NCI-H345 (cell line): ENCODE measurements at places on chromosomes 2 and 18.

DNA sequence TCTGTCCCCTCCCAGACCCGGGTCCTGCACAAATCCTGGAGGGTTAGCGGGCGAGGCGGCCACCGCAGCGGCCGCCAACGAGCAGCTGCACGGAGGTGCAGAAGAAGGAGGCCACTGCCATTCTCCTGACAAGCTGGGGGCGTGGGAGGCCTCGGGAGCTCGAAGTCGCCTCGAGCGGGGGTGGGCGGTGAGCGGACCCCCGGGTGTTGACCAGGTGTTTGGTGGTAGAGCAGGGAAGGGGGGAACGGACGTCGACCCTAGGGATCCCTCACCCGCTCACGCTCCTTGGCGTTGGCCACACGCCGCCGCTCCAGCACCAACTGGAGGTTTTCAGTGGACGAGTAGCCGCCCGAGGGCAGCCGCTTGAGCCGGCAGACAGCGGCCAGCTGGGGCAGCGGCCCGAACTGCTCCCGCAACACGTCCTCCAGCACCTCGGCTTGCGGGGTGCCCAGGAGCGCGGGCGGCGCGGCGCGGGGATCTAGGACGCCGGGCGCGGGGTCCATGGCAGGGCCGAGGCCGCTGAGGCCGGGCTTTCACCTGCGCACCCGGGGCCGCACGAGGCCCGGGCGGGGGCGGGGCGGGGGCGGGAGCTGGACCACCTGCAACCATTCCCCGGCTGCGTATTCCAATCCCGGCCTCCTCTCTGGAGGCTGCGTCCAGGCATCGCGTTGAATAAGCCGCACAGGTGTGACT lies at the start of gene FIGLA:
Gene FIGLA (minus strand): TSS at position 508 of the 693 bp plus-strand sequence. CDS start 5 bp downstream, at position 503.
- DNase-seq, result no peak

DNA sequence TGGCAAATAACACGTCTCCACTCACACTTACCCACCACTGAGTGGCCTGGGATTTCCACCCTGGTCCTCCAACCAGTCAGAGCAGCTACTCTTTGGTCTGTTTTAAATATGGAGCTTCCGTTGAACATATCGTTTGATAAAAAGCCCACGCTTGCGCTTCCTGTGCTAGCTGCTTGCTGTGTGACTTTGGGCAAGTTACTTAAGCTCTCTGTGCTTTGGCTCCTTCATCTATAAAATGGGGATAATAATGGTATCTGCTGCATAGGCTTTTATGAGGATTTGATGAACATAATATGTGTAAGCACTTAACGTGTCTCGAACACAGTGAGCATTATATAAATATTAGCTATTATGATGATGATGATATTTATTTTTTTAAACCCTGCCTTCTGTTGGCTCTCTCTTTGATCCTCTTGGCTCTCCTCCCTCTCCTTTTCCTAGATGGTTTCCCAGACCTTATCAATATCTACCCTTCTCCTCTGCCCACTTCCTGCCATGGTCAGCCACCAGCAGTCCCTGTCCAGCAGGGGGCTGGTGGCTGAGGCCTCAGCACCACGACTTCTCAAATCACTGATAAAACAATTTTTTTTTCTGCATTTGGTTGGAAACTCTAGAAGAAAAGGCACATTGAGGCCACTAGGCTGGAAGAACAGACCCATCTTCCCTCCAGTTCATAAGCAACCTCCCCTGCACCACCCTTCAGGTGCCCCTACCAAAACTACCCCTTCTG lies 191.9 kb downstream of the LOXHD1 start:
- no peak for DNase-seq

GRCh38 chr2:121521359-121521758 lies 9.3 kb upstream of the RNU4ATAC start:
- DNase-seq, result no peak

GRCh38 chr18:9804517-9805104 lies 81.2 kb upstream of the TXNDC2 start:
- peak; percentile 72 for DNase-seq

DNA sequence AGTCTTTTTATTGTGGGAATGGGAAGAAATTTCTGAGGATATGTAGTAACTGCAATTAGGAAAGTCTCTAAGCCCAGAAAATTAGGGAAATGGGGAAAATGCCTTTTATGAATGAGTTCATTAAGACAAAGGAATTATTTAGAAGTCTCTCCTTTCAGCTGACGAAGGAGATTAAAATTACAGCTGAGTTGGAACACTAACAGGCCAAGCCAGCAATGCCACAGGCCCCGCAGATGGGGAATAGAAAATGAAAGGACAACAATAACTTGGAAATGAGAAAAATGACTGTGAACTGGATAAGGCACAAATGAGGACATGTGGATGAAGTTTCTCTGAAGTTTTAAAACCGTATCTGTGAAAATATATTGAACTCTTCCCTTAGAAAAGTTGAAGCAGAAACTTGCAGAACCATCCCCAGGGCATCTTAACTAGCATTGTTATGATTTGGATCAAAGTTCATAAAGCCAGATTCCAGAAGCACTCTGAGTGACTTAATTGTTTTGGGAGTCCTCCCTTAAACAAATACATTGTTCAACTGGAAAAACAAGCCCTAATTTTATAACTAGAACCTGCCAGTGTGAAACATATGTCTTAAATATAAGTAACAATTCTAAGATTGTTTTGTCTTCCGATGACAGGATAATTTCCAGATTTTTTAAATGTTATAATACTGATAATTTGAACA lies 51.3 kb downstream of the C2orf76 start:
- DNase-seq, result no peak

- DNase-seq, result no peak
Observed at GRCh38 chr18:10376731-10377130, 77.7 kb upstream of the APCDD1 start.

DNA sequence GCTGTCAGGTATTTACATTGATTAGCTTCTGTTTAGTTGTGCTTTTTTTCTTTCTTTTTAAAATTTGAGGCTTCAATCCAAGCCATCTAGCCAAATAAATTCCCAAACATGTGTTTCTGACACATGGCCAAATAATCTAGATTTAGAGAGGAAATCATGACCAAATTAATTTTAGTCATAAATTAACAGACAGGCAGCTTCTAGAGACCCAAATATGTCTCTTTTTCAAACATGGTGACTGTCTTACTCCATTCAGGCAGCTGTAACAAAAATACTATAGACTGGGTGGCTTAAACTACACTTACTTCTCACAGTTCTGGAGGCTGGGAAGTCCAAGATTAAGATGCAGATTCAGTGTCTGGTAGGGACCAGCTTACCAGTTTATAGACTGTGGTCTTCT lies 23.2 kb upstream of the NAB1 start:
- DNase-seq, result no peak

DNA sequence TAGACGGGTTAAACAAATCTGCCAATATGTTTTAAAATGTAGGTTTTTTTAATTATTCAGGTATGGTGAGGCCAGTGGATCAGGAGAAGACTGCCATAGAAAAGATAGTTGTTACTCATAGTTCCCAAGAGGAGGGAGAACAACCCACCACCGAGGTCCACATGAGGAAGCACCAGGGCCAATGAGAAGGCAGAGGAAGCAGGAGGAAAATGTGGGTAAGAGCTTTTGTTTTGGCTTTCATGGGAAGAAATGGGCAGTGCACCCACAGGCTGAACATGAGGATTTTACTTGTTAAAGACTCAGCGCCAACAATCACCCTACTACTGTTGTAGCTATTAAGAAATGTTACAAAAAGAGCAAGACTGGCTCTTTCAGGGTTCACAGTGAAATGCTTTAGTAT lies 191.8 kb upstream of the HNMT start:
- DNase-seq, result no peak

- no peak for DNase-seq
Observed at GRCh38 chr2:9705196-9705595, 74.4 kb upstream of the YWHAQ start.

DNA sequence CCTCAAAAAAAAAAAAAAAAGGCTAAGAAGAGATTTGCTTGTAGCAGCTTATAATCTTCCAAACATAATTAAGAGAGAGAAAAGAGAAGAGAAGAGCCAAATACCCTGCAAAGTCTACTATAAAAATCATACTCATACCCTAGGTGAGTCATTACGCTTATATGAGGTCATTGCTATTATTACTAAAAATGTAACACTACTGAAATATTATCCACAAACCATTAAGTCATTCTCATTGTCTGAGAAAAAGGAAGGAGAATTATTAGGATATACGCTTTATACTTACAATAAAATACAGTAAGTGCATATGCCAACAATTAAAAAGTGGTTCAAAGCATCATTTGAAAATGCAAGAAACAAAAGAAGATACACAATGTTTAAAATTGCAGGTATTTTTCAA lies 66.5 kb downstream of the COLEC12 start:
- no peak for DNase-seq

- peak; percentile 82 for DNase-seq
Observed at GRCh38 chr2:130798472-130799218, 38.1 kb upstream of the ARHGEF4 start.

GRCh38 chr2:48717846-48718245 lies 37.7 kb downstream of the LHCGR start:
- DNase-seq, result no peak

- DNase-seq, result no peak
Observed at GRCh38 chr2:189128970-189129369, 50.6 kb downstream of the COL5A2 start.

GRCh38 chr2:1988594-1988993 lies 244.3 kb upstream of the PXDN start:
- no peak for DNase-seq

DNA sequence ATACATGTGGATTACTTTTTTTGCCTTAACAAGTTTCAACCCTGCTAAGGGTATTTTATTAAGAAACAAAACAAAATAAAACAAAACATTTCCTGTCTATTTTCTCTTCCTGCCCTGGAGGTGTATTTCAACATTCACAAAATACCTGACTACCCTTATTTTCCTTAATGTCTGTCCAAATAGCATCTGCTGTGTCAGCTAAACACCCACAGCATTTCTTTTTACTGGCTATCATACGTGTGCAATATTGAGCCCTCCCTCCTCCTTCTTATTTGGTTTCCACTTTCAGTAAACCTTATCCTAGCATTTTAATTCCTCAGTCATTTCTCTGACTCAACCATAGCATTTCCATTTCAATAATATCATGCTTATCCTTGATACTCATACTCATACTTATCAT lies 1420.0 kb upstream of the ZEB2 start:
- DNase-seq, result no peak

GRCh38 chr2:2096803-2097464 lies 234.1 kb downstream of the MYT1L start:
- no peak for DNase-seq

DNA sequence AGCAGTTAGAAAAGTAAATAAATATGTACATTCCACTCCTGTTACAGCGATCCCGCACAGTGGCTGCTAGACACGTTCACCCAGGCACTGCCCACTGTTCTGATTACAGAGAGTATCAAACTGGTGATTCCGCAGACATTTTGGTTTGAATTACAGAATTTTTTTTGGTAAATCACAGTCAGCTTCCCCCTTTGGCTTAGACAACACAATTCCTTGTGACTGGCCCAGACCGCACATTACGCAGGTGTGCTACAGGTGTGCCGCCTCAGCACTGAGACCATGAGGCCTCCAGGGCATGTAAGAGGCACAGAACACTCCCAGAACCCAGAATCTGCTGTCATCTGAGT lies 112.3 kb downstream of the PXDN start:
- no peak for DNase-seq

GRCh38 chr2:54047091-54047490 lies 68.3 kb upstream of the ACYP2 start:
- no peak for DNase-seq

DNA sequence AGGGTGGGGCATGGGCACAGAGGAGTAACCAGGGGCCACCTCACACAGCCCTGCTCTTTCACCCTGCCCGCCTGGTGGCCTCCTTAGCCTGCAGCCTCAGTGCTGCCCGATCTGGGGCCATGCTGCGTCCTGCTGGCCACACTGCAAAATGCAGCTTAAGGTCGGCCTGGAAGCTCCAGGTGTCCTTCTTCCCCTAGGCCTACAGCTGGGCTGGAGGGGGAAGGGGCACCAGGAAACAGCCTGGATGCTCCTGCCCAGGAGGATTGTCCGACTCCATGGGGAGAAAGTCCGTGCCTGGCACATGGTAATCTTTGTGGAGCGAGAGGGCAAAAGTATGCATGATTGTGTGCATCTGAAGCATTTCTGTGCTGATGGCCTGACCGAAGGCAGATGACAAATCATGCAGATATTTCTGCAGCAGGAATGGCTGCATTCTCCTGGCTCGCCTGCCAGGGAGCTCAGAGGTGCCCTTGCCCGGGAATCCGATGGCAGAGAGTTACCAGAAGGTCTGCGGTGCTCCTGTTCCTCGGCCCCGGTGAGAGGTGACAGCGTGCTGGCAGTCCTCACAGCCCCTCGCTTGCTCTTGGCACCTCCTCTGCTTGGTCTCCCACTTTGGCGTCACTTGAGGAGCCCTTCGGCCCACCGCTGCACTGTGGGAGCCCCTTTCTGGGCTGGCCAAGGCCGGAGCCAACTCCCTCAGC lies 12.8 kb upstream of the ALPP start:
- peak; percentile 24 for DNase-seq

DNA sequence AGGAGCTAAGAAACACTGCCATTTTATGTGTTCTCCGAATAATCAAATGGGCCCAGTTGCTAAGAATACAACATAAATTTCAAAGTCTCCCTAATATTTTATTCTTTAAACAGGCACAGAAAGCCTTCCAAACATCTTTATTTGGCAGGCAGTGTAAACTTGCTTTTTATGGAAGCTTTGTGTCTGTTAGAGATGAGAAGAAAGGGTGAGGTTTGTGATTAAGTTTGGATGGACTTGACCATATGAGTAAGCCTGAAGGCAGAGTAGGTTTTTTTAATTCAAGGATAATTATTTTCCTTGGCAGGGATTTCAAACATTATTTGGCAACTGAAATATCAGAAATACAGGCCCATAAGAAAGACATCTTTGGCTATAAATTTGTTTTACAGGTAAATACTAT lies 62.9 kb downstream of the COX7A2L start:
- no peak for DNase-seq

- DNase-seq, result no peak
Observed at GRCh38 chr2:101089419-101089818, 61.8 kb downstream of the TBC1D8 start.

GRCh38 chr2:71243634-71244301 lies 16.9 kb upstream of the PAIP2B start:
- no peak for DNase-seq

DNA sequence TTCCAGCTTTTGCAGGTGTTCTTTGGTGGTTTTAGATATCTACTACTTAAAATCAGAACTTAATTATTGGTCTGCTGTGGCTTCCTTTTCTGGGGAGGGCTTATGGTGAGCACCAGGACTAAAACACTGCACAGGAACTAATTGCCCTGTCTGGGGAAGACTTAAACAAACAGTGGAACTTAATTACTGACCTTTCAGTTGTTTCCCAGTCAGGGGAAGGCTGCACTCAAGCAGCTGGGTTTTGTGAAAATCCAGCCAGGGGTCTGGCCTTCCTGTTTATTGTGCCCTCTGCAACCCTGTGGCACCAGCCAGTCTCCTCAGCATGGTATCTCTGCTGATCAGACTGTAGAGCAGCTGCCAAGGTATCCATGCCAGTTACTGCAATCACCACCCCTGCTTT lies 398.2 kb downstream of the ADCYAP1 start:
- DNase-seq, result no peak

DNA sequence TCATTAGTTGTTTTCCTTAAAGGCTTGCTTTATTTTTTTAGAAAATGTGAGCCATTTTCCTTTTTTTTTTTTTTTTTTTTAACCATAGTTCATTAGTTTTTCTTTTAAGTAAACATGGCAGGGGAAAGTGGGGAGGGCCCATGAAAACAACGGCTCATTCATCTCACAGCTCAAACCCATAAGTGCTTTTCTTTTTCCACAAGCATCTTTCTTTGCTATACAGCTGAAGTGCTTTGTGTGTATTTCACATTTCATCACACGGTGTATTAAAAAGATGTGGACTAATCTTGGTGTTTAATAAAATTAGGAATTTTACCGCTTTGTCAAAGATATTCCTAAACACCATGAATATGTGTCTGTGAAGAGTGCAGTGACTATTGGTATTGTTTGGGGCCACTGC lies 41.6 kb downstream of the RHBDD1 start:
- DNase-seq, result no peak
